ENCODE measurements at places on chromosomes 7 and 10.
A peak's percentile ranks its signal among the peaks of the same experiment; 100 is the strongest.

- DNase-seq = no peak
Observed at GRCh38 chr7:157516311-157516710, 179.5 kb downstream of the DNAJB6 start.

DNA sequence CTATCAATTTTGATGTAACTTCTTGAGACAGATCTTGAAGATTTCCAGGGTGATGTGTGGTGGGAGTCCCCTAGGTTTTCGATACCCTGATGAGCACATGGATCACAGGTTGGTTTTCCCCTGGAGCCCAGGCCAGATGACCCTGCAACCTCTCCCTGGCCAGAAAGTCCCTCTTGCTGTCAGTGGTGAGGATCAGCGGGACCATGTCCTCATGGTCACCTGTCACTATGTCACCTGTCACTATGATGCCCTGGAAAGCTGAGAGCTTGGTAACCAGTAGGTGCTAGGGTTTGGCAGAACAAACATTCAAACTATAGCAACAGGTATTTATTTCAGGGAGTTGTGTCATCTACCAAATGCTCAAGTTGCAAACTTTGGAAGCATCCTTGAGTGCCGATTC is 197.9 kb downstream of the ARHGAP12 start:
- no peak for DNase-seq

- no peak for DNase-seq
Observed at GRCh38 chr7:129529643-129530042, 27.3 kb downstream of the SMKR1 start.

- no peak for DNase-seq
Observed at GRCh38 chr7:103141753-103142404, 7.0 kb downstream of the NAPEPLD start.

- no peak for DNase-seq
Observed at GRCh38 chr7:129781928-129782817, 170.6 kb downstream of the UBE2H start.

DNA sequence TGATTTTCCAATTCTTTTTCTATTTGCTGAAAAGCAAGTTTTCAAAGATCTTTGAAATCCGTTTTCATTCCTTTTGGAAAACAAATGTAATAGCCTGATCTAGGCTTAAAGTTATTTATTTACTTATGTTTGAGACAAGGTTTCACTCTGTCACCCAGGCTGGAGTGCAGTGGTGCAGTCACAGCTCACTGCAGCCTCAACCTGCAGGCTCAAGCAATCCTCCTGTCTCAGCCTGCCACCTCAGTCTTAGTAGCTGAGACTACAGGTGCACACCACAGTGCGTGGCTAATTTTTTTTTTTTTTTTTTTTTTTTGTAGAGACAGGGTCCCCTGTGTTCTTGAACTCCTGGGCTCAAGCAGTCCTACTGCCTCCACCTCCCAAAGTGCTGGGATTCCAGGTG is 4.6 kb downstream of the ST7 start:
- no peak for DNase-seq

DNA sequence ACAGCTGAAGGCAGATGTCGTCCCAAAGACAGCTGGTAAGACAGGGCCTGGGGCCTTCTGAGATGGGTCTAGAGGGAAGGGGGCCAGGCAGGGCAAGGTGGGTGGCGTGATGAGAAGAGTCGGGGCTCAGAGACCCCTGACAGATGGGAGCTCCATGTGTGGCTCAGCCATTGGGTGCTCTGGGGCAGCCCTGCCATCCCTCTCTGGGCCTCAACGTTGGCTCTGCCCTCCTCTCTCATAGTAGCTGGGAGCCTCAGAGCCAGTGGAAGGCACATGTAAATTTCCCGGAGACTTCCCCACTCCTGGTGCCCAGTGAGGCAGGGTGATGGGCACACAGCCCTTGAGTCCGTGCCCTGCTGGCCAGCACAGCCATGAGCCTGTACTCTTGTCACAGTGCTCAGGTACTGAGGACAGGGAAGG is 1.8 kb downstream of the PPIF start:
- no peak for DNase-seq

DNA sequence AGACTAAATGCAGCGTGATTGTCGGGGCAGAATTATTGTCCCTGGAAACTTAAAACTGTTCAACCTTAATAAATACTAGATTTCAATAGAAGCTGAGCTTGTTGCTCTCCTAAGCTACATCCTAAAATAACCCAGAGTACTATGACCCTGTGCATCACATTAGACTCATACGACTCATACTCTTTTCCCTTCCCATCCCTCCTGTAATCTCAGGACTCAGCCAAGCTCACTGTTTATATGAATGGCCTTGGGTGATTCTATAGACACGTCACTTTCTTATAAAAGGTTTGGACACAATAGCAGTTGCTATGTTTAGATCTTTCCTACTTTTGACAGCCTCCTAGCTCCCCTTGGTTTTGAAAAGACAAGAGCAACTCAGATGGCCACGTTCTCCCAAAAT is 17.2 kb downstream of the TCF7L2 start:
- DNase-seq = no peak

DNA sequence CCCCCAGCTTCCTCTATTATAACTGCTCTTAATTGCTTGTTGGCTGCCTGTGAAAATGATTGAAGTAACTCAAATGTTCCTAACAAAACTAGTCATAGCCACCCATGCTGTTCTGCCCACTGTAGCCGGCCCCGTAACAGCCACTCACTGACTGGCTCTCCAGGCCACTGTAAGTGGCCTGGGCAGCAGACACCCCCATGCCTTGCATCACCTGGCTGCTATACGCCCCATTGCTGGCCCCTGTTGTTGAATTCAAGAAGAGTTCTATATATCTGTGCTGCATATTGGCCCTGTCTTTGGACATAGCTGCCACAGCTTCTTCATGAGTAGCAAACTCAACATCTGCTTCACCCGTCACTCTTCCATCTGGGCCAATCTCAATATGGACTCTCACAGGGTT is 15.1 kb downstream of the FXYD4 start:
- DNase-seq = no peak

DNA sequence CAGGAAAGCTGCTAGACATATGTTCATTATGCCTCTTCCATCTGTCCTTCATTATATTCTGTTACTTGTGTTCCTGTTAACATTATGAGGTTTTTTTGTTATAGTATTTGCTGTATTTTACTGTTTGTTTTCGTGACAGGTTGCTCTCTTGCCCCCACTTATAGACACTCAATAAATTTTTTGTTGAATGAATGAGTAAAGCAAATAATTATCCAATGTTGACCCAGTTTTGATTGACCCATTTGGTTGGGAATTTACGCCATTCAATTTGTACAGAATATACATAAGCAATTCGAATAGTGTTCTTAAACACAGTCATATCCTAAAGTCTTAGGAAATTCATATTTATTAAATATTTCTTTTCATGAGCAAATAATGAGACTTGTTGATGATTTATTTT is 11.8 kb downstream of the CCSER2 start:
- DNase-seq = no peak

DNA sequence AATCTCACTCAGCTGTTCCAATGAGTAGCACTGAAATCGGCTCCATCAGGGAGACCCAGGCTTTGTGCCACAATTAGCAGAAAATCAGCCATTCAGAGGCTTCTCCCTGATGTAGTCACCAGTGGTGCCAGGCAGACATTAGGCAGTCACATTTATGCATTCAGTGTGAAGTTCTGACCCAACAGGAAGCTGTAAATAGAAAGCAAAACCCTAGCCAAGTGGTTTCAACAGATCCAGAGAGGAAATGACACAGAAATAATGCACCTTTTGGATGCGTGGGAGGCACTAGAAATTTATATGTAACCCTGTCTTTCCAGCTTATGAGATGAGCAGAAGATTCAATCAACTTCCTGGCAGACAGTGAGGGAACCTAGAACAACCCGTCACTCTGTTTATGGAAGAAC is 186.4 kb downstream of the PDE1C start:
- no peak for DNase-seq

GRCh38 chr7:123682690-123683089 is 27.0 kb downstream of the LMOD2 start:
- peak; percentile 15 for DNase-seq

DNA sequence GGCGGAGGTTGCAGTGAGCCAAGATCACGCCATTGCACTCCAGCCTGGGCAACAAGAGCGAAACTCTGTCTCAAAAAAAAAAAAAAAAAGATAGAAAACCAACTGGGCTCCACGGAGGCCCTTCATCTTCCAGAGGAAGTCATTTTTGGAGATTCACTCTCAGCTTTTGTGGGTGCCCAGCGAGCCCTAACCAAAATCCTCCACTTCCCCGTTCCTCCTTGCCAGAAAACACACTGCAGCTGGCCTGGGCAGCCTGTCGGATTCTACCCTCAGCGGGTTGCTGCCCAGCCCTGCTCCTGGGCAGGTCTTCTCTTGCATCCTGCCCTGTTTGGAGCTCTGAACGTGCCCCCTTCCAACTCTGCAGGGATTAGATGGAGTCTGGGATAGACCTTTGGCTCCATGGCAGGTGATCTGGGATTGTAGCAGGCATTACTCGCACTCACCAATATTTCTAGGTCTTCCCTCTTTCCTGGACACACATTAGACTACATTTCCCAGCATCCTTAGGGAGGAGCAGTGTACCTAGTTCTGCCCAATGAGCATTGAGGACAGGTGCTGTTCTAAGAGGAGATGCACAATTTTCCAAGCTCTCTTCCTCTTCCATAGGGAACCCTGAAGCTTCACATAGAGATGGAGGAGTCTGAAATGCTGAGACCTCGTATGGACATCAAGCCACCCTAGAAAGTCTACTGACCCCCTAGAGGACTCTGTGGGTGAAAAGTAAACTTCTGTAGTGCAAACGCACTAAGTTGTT is 4.6 kb downstream of the GRID2IP start:
- no peak for DNase-seq

DNA sequence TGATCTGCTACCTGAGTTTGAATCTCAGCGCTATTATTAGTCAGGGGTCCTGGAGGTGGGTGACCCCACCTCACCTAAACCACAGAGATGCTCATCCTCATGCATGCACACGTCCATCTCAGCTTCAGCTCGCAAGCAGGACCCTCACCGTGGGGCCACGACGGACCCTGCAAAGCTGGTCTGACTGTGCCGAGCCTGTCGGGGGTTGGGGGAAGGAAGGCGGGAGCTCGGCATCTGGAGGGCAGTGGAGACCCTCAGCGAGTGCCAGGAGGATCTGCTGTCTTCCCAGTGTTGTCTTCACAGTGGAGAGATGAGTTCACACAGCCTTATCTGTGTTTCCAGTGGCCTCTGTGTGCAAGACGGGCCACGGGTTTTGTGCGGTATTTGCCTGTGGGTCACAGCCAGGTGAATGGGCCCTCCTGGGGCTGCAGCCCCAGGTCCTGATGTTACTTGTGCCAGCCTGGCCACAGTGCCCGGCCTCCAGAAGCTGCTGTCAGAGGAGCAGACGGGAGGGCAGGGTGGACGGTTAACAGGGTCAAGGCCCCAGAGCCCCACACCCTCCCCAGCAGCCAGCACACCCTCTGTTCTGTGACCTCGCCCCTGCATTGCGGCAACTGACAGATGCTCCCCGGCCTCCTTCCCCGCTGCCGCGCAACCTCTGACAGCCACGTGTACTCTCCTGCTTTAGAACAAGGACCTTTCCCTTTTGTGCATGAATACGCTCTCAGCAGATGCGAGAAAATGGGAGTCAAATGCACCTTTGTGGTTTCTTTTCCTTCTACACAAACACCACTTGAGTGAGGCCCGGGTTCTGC is 528.8 kb downstream of the DNAJB6 start:
- no peak for DNase-seq

- DNase-seq = no peak
Observed at GRCh38 chr7:85196696-85197095, 9.8 kb upstream of the SEMA3D start.

GRCh38 chr7:114530057-114530611 is 115.5 kb downstream of the FOXP2 start:
- DNase-seq = no peak

DNA sequence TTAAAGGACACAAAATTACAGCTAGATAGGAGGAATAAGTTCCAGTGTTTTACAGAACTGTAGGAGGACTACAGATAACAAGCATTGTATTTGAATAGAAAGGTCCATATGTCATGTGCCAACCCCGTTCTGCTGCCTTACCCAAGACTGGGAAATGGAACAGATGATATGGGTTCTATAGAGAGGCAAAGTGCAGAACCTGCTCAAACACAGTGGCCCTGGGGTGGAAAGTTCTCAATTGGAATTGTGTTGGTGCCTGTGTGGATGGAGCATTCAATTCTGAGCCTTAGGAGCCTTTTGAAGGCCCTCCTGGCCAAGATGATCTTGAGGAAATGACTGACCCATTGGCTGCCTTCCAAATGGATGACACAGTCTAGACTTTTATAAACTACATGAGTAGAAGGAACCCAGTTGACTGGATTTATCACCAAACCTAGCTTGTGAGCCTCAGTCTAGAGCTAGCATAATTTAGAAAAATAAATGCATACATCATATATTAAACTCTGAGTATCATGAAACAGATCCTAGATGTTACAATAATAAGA is 4.1 kb upstream of the PRSS1 start:
- DNase-seq = no peak

- no peak for DNase-seq
Observed at GRCh38 chr7:36942955-36943354, 218.7 kb upstream of the AOAH start.

DNA sequence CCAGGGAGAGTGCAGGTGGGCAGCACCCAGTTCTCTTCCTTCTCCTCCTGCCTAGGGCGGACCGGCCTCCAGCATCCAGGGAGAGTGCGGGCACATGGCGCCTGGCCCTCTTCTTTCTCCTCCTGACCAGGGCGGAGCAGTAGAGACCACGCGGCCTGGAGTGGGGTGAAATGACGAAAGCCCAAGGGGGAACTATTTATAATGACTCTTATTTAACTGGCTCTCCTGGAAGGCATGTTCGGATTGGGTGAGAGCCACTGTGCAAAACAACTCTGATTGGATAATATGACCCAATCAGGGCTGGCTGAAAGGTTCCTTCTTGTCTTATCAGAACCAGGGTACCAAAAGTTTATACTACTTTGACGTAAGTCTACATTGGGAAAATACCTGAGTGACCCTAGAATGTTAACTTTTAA is 63.1 kb downstream of the ZNF37A start:
- DNase-seq = no peak

GRCh38 chr7:114939484-114940097 is 17.7 kb downstream of the MDFIC start:
- DNase-seq = no peak

- no peak for DNase-seq
Observed at GRCh38 chr7:48193421-48193820, 22.2 kb downstream of the ABCA13 start.

DNA sequence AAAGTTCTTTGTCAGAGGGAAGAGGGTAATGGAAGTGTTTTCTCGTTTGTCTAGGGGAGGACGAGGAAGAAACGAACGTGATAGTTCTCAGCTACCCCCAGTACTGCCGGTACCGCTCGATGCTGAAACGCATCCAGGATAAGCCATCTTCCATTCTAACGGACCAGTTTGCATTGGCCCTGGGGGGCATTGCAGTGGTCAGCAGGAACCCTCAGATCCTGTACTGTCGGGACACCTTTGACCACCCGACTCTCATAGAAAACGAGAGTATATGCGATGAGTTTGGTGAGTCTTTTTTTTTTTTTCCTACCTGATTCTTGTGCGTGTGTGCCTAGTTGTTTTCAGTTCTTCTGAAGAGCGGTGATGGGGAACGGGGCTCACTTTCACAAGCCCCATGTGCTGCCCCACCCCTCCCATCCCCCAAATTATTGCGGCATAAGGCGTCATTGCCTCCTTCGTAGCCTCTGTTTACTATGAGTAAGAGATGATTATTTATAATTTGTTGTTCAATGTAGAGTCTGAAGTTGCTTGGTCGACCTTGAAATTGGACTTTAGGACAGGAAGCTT is 98.6 kb downstream of the ARID5B start:
- DNase-seq = no peak
